ENCODE measurements at places on chromosomes 6 and 20.

- no peak for DNase-seq
Measured at GRCh38 chr6:22621028-22621427, 51.7 kb downstream of the HDGFL1 start.

- no peak for DNase-seq
Measured at GRCh38 chr6:54602591-54602990, 244.0 kb upstream of the FAM83B start.

GRCh38 chr6:156617376-156617775 is 159.8 kb upstream of the ARID1B start:
- DNase-seq = no peak

- no peak for DNase-seq
Measured at GRCh38 chr20:58610811-58611210, 40.3 kb upstream of the STX16 start.

- DNase-seq = no peak
Measured at GRCh38 chr20:25685276-25686080, 11.2 kb downstream of the ZNF337 start.

GRCh38 chr6:44050872-44051505 is 76.3 kb downstream of the MRPL14 start:
- no peak for DNase-seq

GRCh38 chr6:167566711-167567141 is 241.8 kb downstream of the TTLL2 start:
- no peak for DNase-seq

GRCh38 chr6:45591890-45592289 is 214.2 kb upstream of the SUPT3H start:
- no peak for DNase-seq

GRCh38 chr6:42278131-42278853 is 60.6 kb upstream of the MRPS10 start:
- DNase-seq = no peak

DNA sequence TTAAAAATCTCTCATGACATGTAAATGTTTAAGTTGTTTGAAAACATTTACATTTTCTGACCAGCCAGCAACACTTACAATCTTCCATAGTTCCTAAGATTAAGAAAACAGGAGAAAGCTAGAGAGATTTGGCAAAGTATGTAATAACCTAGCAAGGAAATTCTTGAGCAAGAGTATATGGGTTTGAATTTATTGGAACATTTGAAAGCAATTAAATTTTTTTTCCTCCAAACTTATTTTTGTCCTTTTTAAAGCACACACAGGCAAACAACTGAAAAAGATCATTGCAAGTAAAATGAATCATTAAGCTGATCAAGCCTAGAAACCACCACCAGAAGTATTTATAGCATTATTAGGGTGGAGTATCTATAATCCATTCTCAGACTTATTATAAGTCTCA is 20.1 kb upstream of the ZNF217 start:
- DNase-seq = no peak

DNA sequence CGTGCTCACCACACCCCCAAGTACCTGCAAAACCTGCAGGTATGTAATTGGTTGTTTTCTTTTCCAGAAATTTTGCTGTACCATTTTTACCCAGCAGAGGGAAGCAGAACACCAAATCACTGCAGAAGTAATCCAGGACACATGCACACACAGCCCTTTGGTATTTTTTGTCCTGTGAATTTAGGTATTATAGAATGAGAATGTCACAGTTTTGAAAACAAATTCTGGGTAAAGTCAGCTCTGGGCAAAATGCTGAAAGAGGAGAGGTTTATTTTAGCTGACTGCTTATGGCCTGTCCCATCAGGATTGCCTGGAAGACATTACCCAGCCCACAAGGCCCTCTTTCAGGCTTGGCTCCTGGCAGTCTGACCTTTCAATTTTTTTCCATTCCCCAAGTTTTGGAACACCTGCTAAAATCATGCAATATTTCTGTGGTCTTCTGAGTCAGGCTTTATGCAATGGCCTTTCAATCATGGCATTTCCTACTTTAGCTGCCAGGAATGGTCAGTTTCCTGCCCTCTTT is 3.5 kb upstream of the EFHC1 start:
- no peak for DNase-seq
